ENCODE measurements at places on chromosomes 1 and 21.
A peak's percentile ranks its signal among the peaks of the same experiment; 100 is the strongest.

DNA sequence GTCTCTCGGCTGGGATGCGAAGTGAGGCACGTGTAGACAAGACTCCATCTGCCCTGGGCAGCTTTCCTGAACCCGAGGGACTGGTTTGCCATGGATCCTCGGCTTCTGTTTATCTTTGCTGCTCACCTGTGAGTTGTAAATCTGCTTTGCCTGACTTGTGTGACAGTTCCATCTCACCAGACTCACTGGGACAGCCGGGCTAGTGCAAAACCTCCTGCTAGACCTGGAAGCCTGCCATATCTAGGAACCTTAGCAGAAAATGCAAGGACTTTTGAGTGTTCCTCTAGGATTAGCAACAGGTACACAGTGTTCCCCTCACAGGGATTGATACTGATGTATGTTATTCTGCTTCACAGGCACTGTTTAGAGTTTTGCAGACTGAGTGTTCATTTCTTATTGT, 218.6 kb downstream of the URB2 start:
- DNase-seq = peak; percentile 20

- DNase-seq = no peak
These were observed 194.7 kb downstream of the BARHL2 start for GRCh38 chr1:90522432-90522831.

DNA sequence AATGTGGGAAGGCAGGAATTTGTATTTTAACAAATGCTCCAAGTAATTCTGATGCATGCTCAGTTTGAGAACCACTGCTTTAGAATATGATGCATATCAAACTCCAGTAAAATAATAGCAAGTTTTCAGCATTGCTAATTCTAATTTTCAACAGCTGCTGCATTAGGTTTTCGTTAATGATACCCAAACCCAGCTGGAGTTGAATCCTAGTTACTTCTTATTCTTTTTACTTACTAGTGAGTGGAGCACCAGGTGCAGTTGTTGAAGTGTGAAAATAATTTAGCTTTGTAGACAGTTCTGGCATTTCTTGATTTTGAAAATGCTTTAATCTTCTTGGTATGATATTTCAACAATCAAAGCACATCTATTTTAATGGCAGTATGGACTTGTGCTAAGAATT, 138.5 kb downstream of the HS2ST1 start:
- DNase-seq = no peak

DNA sequence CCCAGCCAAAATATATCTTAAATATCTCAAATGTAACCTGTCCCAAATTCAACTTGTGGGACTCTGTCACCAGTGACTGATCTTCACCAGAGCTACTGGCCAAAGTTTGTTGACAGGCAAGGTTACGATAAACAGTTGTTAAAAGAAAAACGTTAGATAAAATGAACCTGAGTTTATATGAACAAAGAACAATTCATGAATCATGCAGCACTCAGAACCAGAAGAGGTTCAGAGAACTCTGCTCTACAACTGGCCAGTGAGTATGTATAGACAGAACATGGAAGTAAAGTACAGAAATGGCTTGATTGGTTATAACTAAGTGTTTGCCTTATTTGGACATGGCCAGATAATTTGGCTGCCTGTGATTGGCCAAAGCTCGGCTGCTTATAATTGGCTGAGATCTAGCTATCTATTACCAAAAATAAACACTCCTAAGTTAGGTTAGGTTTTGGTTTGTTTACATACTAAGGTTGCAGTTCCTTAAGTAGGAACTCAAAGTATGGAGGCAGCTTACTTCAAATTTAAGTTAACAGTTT, 25.5 kb downstream of the BTBD8 start:
- no peak for DNase-seq

- no peak for DNase-seq
These were observed 108.4 kb downstream of the BEND5 start for GRCh38 chr1:48668339-48668738.

GRCh38 chr21:36551731-36552433, 72.0 kb upstream of the CLDN14 start:
- DNase-seq = no peak

DNA sequence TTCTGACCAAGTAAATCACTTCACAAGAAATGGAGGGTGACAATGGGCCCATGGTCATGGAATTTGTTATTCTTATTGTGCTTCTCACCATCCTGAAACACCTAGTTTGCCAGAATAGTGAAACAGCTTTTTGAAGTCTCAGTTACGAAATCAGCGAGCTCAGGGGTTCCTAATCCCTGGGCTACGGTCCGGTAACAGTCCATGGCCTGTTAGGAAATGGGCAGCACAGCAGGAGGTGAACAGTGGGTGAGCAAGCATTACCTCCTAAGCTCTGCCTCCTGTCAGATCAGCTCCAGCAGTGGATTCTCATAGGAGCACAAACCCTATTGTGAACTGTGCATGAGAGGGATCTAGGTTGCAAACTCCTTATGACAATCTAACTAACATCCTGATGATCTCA, 1356.3 kb downstream of the KCNT2 start:
- DNase-seq = no peak
